ENCODE measurements at places on chromosomes 3 and 15. TPM values are rescaled to one million over a fixed set of nuclear protein-coding genes. Genes with fewer than 3 reads are reported as not detected.

The CADM2 gene
- not detected for total RNA-seq

The SCAMP5 gene
- 0.60 TPM for total RNA-seq

DNA sequence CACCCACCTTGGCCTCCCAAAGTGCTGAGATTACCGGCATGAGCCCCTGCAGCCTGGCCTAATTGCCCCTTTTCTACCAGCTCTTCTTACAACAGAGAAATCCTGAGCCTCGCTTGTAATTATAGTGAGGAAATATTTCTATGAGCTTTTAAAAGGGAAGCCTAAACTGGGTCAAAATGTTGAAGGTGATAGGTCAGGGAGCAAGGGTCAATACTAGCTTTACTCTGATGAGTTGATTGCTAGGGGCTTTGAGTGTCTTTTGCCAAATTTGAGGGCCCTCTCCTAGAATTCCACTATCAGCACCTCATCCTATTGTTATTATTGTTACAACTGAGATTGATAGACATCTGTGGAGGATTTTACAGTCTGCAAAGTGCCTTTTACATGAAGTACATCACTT, 62.4 kb upstream of the PIAS1 start:
- H3K27ac ChIP-seq, result no peak overlapping the region
- DNase-seq, result no peak
- H3K27me3 ChIP-seq, result peaks cover 8% of the 10 kb centered on the region
- no peaks in the 10 kb centered on the region for H3K36me3 ChIP-seq
- no peak overlapping the region for H3K4me3 ChIP-seq
- no peaks in the 10 kb centered on the region for H3K4me1 ChIP-seq

DNA sequence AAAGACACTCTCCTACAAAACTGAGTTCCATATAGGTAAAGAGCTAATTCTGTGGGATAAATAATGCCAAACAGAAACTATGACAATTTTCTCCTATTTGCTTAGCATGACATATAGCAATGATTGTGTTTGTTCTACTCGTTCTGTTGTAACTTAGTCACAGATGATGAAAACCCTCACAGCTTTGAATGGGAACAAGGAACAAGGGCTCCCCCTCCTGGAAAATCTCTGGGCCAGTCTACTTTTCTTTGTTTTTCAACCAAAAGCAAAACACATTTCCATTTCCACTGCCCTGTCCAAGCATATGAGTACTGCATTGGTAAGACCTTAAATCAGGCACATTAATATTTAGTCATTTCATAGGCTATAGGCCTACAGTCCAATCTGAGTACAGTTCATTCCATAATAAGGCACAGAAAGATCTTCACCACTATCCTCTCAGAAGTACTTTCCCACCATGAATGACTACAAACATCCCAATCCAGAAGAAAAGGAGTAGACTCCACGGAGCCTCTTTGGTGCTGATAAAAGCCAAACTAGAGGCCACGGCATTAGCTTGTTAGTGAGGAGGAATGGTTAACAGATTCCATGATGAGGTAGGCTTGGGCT, 67.1 kb downstream of the ATP8B4 start:
- no peak for DNase-seq
- no peak overlapping the region for H3K4me3 ChIP-seq
- peaks cover 2% of the 10 kb centered on the region for H3K36me3 ChIP-seq
- H3K4me1 ChIP-seq, result peaks cover 13% of the 10 kb centered on the region
- H3K27me3 ChIP-seq, result no peaks in the 10 kb centered on the region

- H3K27ac ChIP-seq, result no peak overlapping the region
- peaks cover 8% of the 10 kb centered on the region for H3K4me1 ChIP-seq
- no peak overlapping the region for H3K4me3 ChIP-seq
These were observed 123.3 kb upstream of the TP63 start for GRCh38 chr3:189507856-189508255.

DNA sequence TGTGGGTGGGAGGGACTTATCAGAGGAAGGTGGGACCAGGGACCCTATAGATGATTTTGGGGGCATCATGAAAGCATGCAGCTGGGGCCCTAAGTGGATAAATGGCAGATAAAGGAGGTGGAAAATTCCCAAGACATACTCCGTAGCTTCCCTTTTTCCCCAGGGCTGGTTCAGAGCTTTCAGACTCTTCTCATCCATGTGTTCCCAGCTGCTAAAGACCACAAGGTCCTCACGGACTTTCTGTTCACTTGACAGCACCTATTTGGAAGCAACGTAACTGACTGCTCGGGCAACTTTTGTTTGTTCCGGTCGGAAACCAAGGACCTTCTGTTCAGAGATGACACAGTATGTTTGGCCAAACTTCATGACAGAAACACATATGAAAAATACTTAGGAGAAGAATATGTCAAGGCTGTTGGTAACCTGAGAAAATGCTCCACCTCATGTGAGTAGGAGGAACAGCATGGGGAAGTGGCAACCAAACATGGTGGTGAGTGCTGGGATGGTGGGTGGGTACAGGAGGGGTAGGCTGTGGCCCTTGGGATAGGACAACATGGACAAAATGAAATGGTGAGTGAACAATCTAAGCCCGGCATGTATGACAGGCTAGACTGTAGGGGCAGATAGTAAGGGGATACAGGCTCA, 28.7 kb upstream of the SRPRB start:
- no peak for DNase-seq
- no peak overlapping the region for H3K27ac ChIP-seq
- H3K4me1 ChIP-seq, result no peaks in the 10 kb centered on the region
- H3K36me3 ChIP-seq, result no peaks in the 10 kb centered on the region

GRCh38 chr3:159734681-159735080, 254.0 kb upstream of the IL12A start:
- H3K36me3 ChIP-seq, result no peaks in the 10 kb centered on the region
- H3K4me1 ChIP-seq, result no peaks in the 10 kb centered on the region

- peaks cover 52% of the 10 kb centered on the region for H3K36me3 ChIP-seq
- H3K27me3 ChIP-seq, result no peaks in the 10 kb centered on the region
- peak overlapping the region; percentile 98 for H3K27ac ChIP-seq
- DNase-seq, result peak; percentile 48
- peaks cover 63% of the 10 kb centered on the region for H3K4me1 ChIP-seq
These were observed 2.6 kb downstream of the GNAI2 start for GRCh38 chr3:50238549-50239026.

- no peaks in the 10 kb centered on the region for H3K36me3 ChIP-seq
- H3K27ac ChIP-seq, result no peak overlapping the region
- H3K4me3 ChIP-seq, result no peak overlapping the region
- H3K27me3 ChIP-seq, result peaks cover 8% of the 10 kb centered on the region
- H3K4me1 ChIP-seq, result no peaks in the 10 kb centered on the region
These were observed 29.7 kb upstream of the LIPC start for GRCh38 chr15:58401991-58402649.

DNA sequence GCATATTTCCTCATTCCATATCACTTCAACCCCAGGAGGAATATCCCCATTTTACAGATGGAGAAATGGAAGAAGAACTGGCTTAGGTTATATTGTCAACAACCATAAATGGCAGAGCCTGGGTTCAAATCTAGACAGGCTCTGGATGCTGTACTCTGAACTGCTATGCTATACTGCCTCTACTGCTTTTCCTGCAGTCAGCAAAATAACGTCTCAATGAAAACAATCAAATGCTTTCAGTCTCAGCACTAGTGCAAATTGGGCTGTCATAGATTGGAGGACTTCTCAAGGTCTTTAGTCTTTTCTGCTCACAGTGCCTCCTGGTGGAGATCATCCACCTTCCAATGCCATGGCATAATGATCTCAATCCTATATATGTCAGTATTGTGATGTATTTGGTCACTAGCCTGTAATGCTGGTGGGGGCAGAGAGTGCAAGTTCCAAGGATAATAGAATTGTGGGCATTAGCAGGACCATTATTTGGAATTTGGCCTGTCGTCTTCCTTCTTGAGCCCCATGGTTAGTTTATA, 285.0 kb downstream of the CLSTN2 start:
- no peaks in the 10 kb centered on the region for H3K4me1 ChIP-seq
- no peaks in the 10 kb centered on the region for H3K36me3 ChIP-seq
- no peak overlapping the region for H3K27ac ChIP-seq
- H3K4me3 ChIP-seq, result no peak overlapping the region
- no peak for DNase-seq

Measured in activated CD4-positive, alpha-beta memory T cell treated with anti-CD3 and anti-CD28 coated beads, Interleukin-2, amount 10 ng/mL, durations not matched to agents 7 days and 5 days (primary cell).